Nucleus accumbens (tissue), 56 donors: ENCODE measurements at places on chromosomes 2 and 18.

GRCh38 chr2:100142393-100142792, at the start of gene AFF3:
Gene AFF3 (minus strand): TSS chr2:100142590. CDS start chr2:100104454, 38,136 bp downstream.
- no peak for DNase-seq

- DNase-seq = peak; percentile 63
These were observed 15.6 kb upstream of the RIOK3 start for GRCh38 chr18:23437357-23438045.

GRCh38 chr2:47719099-47719498, 63.8 kb upstream of the MSH6 start:
- DNase-seq = no peak

GRCh38 chr18:9876867-9877654, 8.7 kb upstream of the TXNDC2 start:
- no peak for DNase-seq

- DNase-seq = no peak
These were observed 178.0 kb downstream of the SH3BP4 start for GRCh38 chr2:235129850-235130249.

- DNase-seq = no peak
These were observed 375.8 kb downstream of the RBM43 start for GRCh38 chr2:150885774-150886386.
